ENCODE measurements at places on chromosomes 11 and 22.

GRCh38 chr22:50186181-50186714, 535 bp downstream of the TRABD start:
- DNase-seq = no peak

DNA sequence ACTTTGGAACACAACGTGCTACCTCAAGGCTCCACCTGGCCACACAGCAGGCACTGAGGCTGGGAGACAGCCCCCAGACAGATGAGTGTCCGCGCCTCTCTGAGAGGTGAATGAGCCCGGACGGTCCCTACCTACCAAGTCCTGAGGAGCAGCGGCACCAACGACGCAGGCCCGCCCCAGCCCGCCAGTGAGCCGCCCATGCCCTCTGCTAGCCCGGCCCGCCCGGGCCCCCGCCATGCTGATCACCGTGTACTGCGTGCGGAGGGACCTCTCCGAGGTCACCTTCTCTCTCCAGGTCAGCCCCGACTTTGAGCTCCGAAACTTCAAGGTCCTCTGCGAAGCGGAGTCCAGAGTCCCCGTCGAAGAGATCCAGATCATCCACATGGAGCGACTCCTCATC, at the start of gene DDI1:
Gene DDI1, plus strand, starts transcription at position 53 of the 400 bp plus-strand sequence. Its CDS starts 183 bp downstream, at position 236.
- DNase-seq = no peak

GRCh38 chr11:108586600-108586999, 7.0 kb downstream of the EXPH5 start:
- DNase-seq = no peak

GRCh38 chr11:117488996-117489952, 161.6 kb downstream of the CEP164 start:
- no peak for DNase-seq

- no peak for DNase-seq
These were observed 40.2 kb downstream of the MCM5 start for GRCh38 chr22:35440129-35440528.

- DNase-seq = no peak
These were observed 161.8 kb upstream of the GRK3 start for GRCh38 chr22:25402501-25403283.

- no peak for DNase-seq
These were observed 184.2 kb downstream of the BLID start for GRCh38 chr11:121931748-121932352.

DNA sequence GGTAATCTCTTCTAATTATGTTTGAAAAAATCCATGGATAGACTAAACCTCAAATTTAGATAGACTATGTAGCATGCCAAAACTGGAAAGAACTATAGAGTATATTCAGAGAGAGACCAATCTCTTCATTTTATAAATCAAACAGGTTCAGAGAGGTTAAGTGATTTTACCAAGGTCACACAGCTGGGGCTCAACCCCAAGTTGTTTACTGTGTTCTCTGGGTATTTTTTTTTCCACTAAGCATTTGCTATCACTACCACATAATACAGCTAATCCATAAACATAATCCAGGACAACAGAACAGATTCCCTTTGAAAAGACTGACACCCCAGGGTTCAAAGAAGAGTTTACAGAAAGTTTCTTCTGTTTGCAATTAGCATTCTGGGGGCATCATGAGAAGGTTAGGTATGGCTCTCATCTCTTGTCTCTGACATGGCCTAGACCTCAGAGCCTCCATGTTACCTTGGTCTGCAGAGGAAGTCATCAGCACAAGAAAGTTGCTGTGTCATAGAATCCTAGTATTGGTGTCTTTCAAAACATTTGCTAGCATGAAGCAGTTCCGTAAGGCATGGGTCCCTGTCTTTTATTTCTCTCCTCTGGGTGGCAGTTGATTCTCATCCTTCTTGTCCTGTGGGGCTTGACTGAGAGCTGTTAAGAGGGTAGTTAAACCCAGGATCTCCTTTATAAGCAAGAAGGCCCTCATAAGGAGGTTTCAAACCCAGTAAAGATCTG, 94.5 kb upstream of the HSD17B12 start:
- DNase-seq = no peak

GRCh38 chr22:30611197-30611596, 4.2 kb downstream of the TCN2 start:
- no peak for DNase-seq

GRCh38 chr11:132337819-132338416, 967.5 kb downstream of the NTM start:
- no peak for DNase-seq

- DNase-seq = no peak
These were observed 1.9 kb upstream of the IFITM10 start for GRCh38 chr11:1751999-1752906.

GRCh38 chr22:50624347-50625130, 3.4 kb downstream of the ARSA start:
- DNase-seq = no peak

GRCh38 chr11:11857769-11858168, 16.0 kb downstream of the USP47 start:
- no peak for DNase-seq

DNA sequence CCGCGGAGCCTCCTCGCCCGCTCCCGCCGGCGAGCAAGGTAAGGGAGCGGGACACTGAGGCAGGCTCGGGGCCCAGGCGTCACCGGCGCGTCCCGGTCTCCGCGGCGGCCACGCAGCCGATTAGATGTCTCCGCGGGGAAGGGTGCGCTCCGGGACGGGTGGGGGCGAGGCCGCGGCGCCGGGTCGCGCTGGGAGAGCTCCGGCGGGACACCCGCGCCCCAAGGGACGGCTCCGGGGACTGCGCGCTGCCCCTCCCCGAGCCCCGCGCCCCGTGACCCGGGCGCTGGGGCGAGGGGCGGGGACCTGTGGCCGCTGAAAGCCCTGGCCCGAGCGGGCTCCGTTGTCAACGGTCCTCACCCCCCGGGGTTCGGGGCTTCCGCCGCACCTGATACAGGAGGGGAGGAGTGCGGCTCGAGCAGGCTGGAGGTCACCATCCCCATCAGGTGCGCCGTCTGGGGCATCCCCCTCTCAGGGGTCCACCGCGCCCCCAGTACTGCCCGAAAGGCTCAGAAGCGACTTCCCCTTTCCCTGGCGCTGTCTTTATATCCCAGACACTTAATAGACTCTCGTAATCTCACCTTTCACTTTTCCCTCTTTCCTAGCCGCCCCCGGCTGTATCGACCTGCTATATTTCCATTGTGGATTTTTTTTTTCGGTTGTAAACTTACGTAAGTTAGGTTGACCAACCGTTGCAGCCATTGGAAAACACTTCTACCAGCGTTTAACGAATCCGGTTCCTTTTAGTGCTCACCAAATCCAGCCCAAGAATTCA, 573 bp downstream of the PPFIA1 start:
- DNase-seq = peak; percentile 9

GRCh38 chr22:27489178-27489675, 312.3 kb downstream of the MN1 start:
- DNase-seq = no peak

GRCh38 chr11:32136657-32137056, 45.8 kb downstream of the RCN1 start:
- DNase-seq = no peak

DNA sequence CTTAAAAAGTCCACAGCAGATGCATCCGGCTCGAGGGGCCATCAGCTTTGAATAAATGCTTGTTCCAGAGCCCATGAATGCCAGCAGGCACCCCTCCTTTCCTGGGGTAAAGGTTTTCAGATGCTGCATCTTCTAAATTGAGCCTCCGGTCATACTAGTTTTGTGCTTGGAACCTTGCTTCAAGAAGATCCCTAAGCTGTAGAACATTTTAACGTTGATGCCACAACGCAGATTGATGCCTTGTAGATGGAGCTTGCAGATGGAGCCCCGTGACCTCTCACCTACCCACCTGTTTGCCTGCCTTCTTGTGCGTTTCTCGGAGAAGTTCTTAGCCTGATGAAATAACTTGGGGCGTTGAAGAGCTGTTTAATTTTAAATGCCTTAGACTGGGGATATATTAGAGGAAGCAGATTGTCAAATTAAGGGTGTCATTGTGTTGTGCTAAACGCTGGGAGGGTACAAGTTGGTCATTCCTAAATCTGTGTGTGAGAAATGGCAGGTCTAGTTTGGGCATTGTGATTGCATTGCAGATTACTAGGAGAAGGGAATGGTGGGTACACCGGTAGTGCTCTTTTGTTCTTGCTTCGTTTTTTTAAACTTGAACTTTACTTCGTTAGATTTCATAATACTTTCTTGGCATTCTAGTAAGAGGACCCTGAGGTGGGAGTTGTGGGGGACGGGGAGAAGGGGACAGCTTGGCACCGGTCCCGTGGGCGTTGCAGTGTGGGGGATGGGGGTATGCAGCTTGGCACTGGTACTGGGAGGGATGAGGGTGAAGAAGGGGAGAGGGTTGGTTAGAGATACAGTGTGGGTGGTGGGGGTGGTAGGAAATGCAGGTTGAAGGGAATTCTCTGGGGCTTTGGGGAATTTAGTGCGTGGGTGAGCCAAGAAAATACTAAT, 1.9 kb downstream of the NEAT1 start:
- peak; percentile 57 for DNase-seq

DNA sequence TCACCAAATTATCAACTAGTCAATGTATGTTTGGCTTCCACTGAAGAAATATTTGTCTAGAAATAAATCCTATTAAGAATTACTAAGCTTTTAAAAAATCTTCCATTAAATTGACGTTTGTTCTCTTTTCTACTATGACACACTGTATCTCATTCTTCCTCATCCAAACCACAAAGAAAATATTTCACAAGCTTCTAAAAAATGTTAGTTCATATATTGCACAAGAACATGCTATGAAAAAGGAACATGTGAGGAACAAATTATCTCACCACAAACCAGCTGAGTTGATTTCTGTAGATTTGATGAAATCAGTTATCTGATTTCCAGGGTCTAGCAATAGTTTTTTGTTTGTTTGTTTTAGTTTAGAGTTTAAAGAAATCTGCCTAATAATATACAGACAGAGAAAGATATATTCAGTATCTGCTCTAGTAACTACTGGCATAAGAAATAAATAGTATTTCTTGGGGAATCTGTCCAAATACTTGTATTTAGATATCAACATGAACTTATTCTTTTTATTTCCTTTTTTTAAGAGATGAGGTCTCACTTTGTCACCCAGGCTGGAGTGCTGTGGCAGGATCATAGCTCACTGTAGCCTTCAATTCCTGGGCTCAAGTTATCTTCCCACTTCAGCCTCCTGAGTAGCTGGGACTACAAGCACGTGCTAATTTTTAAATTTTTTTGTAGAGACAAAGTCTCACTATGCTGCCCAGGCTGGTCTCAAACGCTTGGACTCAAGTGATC, 161.7 kb downstream of the ATG16L2 start:
- DNase-seq = no peak

DNA sequence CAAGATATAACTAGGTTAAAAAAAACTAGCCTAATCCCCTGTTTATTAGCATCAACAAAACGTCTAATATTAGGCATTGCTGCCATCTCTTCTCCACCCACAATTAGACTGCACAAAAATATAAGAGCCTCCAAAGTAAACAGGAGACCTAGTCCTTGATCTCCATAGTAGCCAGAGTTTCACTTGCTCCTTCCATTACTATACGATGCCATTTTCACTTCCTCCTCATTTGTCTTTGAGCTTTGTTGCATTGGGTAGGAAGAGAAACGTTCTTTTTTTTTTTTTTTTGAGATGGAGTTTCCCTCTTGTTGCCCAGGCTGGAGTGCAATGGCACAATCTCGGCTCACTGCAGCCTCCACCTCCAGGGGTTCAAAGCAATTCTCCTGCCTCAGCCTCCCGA, 42.3 kb upstream of the RDX start:
- DNase-seq = no peak

GRCh38 chr11:67468456-67468758, 644 bp downstream of the TMEM134 start:
- DNase-seq = no peak

- no peak for DNase-seq
These were observed 6.0 kb downstream of the RPL3 start for GRCh38 chr22:39313258-39314001.

DNA sequence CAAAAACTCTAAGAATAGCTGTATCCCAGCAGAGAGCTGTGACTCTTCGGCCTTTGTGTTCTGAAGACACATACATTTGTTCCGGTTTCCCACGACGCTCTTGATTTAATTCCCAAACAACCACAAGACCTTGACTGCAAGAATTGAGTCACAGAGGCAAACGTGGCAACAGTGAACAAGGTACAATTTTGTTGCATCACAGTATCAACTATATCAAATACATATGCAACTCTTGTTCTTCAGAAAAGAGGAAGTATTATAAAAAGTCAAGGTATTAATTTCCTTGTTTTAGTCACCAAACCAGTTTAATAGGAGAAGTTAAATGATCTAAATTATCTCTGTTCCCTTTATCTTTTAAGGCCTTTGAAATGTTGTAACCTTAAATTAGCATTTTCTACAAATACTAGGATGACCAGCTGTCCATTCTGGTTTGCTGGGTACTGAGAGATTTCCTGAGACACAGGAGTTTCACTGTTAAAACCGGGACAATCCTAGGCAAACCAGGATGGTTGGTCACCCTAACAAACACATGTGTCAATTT, 11.1 kb downstream of the HPS5 start:
- DNase-seq = no peak

- no peak for DNase-seq
These were observed 88.8 kb upstream of the BARX2 start for GRCh38 chr11:129286813-129287212.

- no peak for DNase-seq
These were observed 18.8 kb upstream of the SYT13 start for GRCh38 chr11:45304992-45305335.

DNA sequence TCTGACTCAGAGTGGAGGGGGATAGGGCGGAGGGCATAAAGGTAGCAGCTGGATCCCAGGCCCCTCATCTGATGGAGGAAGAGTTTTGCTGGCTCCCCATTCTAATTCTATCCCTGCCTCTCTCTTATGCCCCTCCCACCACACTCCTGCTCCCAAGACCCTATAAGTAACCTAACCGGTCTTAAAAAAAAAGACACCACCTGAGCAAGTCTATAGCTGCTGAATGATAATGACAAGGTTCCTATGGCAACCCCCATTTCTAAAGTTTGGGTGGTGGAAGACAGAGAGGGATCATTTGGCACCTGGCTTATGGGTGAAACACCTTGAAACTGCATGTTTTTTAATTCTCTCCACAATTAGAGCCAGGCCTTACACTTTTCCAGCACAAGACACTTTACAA, 69.6 kb downstream of the LARGE1 start:
- DNase-seq = no peak

DNA sequence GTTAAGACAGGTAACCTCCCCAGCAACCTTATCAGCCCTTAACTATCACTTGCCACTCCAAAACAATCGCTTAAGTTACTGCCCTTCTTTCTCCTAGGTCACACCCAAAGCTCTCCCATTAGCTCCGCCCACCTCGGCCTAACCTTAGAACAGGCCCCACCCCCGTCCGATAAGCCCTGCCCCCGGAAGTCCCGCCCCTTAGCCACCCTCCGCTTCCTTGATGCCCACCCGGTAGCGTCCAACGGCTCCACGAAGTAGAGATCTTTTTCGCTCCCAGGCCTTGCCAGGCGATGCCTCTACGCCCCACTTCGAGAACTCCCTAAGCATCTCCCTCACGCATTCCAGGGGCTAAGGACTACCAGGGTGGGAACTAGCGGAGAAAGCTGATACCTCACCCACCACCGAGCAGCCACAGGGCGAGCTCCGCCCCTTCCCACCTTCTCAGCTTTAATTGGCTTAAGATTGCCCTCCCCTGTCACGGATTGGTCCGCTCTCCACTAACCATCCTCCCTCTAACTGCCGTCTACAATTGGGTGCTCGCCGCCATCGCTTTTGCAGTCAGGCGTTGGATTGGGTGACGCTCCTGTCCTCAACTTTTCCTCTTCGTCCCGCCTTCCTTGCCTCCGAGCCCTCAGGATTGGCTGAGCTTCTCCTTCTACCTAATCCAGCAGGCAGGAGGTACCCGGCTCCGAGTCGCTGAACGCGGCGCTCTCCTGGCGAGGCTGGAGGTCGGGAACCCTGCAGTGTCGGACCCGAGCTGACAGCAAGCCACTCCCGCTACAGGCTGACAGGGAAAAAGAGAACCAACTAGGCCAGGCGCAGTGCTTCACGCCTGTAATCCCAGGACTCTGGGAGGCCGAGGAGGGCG, at the start of gene ZBTB3:
Gene ZBTB3, minus strand, starts transcription at position 425 of the 868 bp plus-strand sequence. CDS start 496 bp downstream, outside the sequence.
- DNase-seq = peak; percentile 95

All from stimulated activated CD4-positive, alpha-beta T cell treated with anti-CD3 and anti-CD28 coated beads, Interleukin-1b, Interleukin-23, amount 100 ng/mL, for 24 hours (primary cell).